ENCODE measurements at places on chromosomes 12 and 14. TPM values are rescaled to one million over a fixed set of nuclear protein-coding genes. Genes with fewer than 3 reads are reported as not detected.

DNA sequence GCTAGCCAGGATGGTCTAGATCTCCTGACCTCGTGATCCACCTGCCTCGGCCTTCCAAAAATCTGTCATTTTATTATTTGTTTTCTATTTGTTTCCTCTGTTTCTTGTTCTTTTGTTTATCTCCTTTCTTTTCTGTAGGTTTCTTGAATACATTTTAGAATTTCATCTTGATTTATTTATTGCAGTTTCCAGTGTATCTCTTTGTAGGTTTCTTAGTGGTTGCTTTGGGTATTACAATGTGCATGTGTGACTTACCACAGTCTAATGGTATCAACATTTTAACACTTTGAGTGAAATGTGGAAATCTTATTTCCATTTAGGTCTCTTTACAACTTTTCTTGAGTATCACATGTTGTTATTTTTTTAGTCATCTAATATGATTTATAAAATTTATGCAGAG lies 29.9 kb upstream of the MUCL1 start:
- DNase-seq: no peak

DNA sequence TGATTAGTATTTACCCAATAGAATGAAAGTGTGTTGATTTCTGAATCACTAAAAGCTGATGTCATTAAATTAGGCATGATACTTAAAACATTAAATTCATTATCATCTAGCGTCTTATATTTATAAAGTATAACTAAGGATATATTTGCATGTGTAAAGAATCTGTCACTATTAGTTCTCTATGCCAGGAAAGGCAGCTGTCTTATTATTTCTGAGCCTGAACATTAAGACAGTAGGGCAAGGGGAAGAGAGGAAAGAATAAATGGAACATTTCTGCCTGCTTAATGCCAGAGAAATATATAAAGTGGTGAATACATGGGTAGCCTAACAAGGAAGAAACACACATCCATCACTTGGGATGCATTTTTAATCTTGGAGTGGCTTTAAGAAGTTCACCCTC lies 965.1 kb upstream of the TMEM132C start:
- DNase-seq: no peak

The FOXG1 gene
- polyA plus RNA-seq: not detected

The MMP17 gene
- 1.8 TPM for polyA plus RNA-seq

DNA sequence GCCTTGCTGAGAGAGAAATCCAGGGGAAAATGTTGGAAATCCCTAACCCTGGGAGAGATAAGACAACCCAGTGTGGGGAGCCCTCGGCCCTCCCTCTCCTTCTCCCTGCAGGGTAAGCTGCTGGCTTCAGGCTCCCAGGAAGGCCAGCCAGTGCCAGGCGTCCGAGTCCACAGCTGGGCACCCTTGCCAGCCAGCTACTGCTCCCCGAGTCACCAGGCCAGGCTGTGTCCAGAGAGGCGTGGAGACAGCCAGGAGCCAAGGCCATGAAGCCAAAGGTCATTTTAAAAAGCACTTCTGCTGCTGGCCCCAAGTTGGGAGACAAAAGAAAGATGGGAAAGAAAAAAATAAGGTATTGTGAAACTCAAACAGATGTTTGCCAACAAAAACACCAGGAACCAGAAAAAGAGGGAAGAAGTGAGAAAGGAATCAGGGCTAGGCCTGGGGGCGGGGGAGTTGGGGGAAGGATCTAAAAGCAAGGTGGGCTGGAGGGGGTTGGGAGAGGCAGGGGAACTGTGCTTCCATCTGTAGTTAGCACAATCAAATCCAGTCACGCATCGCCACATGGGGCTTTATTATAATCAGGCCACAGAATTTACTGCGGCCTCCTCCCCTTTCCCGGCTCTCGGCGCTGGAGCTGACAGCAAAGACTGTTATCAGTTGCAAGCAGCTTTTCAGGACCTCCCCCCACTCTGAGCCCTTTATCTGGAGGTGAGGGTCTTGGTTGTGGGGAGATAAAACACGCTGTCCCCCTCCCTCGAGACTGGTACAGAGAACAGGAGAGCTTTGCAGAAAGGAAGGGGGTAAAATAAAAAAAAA lies 33.5 kb downstream of the RBM19 start:
- no peak for DNase-seq

DNA sequence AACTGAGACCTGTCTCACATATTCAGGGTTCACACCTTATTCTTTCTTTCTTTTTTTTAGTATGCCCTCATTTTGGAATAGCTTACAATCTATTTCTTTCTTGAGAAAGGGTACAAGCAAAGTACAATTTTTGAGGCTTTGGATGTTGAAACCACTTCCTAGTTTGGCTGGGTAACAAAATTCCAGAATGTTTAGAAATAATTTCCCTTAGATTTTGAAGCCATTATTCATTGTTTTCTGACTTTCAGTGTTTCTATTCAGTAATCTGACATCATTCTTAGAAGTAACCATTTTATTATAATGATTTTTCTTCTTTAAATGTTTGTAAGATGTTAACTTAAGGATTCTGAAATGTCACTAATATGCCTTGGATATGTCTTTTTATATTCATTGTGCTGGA lies 28.2 kb downstream of the ST8SIA1 start:
- no peak for DNase-seq

The GSC gene
- polyA plus RNA-seq: not detected

- no peak for DNase-seq
Observed at GRCh38 chr12:113099764-113100163, 35.8 kb downstream of the RASAL1 start.

The PLEK2 gene
- polyA plus RNA-seq: 1.1 TPM

- no peak for DNase-seq
Observed at GRCh38 chr12:49515266-49515665, 23.6 kb upstream of the KCNH3 start.

The AMN gene
- polyA plus RNA-seq: 17.4 TPM

The AQP2 gene
- polyA plus RNA-seq: 113 TPM

GRCh38 chr14:68834816-68835215 lies 41.9 kb upstream of the ZFP36L1 start:
- no peak for DNase-seq

GRCh38 chr12:10590966-10591365 lies 22.4 kb downstream of the MAGOHB start:
- no peak for DNase-seq

DNA sequence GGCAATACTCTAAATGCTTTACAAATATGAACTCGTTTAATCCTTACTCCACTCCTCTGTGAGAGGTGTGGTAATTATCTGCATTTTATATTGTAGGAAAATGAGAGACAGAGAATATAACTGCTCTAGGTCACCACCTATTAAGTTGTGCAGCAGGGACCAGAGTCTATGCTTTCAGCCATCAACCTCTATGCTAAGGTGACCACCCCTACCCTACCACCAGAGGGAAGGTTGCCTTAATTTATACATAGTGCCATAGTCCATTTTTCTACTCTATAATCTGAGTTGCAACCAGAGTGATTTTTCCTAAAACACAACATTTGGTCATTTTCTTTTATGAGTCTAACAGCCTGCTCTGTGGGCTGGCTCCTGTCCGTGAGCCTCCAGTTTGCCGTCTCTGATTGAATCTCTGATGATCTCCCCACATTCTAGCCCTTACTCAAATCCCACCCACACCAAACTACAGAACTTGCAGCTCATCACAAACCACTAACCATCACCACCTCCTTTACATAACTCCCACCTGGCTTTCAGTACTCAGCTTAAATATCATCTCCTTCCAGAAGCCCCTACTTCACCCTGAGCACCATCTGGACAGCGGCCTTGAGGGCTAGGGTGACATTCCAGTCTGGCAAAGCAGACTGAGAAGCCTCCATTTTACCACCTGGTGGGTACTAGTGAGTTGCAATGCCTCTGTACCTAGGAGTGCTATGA lies 126.6 kb downstream of the PPM1H start:
- DNase-seq: no peak

The BCL11B gene
- 2.9 TPM for polyA plus RNA-seq

The GDF3 gene
- 0.43 TPM for polyA plus RNA-seq

DNA sequence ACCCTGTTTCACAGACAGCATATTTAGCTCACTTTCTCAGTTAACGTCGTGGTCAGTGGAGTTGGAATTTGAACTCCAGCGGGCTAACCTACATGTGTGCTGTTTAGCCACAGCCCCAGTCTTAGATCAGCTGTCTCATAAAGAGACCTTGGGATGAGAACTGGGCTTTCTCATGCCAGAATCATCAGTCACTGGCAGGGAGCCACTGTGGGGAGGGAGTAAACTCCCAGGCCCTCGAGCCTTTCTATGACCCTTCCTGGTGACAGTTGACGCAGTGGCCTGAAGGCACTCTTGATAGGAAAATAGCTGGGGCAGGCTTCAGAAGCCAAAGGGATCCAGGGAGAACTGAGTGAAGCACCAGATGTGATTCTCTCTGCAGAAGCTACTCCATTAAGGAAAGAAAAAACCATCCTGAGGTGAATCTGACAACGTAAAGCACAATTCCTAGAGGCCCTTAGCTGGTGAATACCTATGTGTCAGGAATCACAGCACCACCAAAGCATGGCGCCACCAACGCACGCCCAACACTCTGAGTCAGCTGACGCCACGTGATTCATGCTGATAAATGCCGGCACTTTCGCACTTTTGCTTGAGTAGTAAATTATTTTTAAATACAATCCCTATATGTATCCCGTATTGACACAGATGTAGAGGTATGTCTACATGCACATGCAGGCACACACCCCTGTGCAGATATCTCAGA lies 279.6 kb upstream of the TMEM132C start:
- no peak for DNase-seq

DNA sequence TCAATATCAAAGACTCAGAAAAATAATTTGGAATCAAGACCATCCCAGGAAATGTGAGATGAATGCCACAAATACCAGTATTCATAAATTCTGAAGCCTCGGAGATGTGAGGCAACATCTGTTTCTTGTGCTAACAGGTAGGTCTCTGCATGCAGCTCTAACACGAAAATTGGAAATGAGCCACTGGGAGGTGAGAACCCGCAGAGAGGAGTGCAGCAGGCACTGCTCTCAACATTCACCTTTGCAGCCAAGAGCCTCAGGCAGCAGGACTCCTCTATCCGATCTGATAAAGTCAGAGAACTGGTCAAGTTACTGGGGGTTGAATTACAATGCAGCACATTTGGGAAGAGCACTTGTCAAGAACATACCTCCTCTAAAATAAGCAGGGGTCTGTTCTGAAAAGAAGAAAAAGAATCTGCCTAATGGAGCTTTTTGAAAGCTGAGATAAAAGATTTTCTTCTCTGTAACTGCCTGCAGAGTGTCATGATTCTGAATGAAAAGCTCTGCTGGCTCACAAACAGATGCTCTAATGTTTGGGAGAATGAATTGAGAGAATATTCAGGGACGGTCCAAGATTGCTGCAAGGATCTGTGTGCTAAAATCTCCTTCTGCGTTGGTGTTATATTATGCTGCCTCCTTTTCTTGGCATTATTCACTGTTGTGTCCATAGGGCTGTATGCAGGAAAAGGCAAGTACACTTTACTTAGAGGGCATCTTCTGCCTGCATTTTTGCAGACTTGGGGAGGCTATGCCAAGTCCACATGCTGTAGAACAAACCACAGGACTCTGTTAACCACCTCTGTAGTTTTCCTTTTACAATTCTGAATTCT lies 209.6 kb upstream of the KRR1 start:
- DNase-seq: no peak
